ENCODE measurements at places on chromosomes 5 and 9. TPM values are rescaled to one million over a fixed set of nuclear protein-coding genes. Genes with fewer than 3 reads are reported as not detected.

DCAF12 gene
- 26.6 TPM for total RNA-seq

FGF10 gene
- total RNA-seq, result 40.6 TPM

F2RL2 gene
- 0.56 TPM for total RNA-seq

PAXX gene
- 33.0 TPM for total RNA-seq

Measured in epithelial cell of alveolus of lung (primary cell).